ENCODE measurements at places on chromosomes 3 and 15.

- no peak for DNase-seq
Measured at GRCh38 chr15:77988347-77989295, 88.9 kb downstream of the TBC1D2B start.

DNA sequence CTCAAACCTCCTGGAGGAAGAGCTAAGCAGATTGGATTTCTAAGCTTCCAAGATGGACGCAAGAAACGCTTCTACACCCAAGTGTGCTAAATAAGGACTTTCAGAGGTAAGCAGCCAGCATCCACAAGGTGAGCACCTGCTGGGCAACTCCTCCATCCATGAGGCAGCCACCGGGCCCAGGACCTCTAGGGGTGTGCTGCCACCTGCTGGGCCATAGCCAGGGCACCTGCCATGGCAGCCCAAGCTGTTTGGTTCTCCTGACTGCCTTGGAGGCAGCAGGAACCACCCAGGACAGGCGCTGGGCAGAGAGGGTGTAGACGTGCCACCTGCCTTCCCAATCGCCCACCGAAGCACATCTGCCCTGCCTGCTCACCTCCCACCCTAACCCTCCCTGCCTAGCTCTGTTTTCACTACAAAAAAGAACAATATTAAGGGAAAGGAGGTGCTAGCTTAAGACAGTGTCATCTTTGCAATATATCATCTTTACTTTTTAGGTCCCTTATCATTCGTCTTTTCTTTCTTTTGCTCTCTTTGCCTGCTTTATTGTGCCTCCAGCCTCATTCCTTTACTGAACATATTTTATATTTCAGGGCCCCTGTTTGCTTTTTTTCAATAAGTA, 12.9 kb downstream of the C15orf62 start:
- DNase-seq, result peak; percentile 13

DNA sequence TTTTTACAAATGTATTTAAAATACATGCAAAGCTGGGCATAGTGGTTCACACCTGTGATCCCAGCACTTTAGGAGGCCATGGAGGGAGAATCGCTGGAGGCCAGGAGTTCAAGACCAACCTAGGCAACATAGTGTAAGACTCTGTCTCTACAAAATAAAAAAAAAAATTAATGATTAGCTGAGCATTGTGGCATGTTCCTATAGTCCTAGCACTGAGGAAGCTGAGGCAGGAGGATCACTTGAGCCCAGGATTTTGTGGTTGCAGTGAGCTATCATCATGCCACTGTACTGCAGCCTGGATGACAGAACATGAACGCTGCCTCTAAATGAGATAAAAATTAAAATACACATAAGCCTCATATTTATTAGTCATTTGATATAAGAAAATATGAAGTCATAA, 142.8 kb downstream of the TCF12 start:
- DNase-seq, result no peak

DNA sequence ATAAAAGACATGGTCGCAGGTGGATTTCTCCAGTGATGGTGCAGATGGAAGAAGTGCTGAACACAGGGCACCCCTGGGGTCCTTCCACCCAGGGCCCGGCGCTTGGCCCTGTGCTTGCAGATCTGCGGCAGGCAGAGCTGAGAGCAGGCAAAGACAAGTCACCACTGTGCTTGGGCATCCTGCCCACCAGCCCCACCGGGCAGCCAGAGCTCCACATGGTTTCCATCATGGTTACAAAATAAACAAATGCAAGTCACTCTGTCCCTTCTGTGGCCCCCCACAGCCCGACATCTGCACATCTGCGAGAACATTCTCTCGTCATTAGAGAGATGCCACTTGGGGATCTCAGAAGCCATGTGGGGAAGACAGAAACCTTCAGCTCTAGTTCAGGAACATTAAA, 37.6 kb upstream of the SFMBT1 start:
- DNase-seq, result no peak

DNA sequence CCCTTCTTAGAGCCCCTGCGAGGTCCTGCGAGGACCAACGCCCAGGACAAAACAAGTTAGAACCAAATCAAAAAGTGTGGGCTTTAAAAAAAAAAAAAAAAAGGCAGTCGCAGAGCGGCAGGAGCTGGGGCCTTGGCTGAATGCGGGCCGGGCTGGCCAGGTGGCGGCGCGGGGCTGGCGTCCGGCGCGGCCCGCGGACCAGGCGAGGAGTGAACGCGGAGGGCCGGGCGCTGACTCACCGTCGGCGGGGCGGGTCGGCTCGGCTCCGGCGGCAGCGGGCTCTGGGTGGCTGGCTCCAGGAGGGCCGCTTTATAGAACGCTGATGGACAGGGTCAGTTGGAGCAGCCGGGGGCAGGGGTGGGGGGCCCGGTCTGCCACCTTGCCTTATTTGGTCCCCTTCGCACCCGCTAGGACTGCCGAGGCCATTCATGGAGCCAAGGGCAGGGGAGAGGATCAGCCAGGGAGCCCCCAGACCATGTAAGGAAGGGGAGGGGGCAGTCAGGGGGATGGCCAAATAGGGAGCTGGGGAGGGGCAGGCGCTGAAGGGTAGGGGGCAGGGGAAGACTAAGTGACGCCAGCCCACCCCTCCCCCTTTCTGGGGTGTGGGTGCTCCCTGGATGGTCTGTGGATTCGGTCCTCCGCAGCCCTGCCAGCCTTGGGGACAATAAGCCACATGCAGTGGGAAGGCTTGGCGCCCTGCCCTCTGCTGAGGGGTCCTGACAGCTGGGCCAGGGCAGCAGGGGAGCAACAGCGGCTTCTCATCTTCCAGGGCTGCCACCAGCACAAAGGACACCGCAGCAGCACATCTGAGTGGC, at the start of gene ACTC1:
Gene ACTC1, minus strand, starts transcription at position 283 of the 815 bp plus-strand sequence. CDS start 741 bp downstream, outside the sequence.
- no peak for DNase-seq

GRCh38 chr3:64686446-64686908, 1.3 kb downstream of the ADAMTS9 start:
- DNase-seq, result no peak

DNA sequence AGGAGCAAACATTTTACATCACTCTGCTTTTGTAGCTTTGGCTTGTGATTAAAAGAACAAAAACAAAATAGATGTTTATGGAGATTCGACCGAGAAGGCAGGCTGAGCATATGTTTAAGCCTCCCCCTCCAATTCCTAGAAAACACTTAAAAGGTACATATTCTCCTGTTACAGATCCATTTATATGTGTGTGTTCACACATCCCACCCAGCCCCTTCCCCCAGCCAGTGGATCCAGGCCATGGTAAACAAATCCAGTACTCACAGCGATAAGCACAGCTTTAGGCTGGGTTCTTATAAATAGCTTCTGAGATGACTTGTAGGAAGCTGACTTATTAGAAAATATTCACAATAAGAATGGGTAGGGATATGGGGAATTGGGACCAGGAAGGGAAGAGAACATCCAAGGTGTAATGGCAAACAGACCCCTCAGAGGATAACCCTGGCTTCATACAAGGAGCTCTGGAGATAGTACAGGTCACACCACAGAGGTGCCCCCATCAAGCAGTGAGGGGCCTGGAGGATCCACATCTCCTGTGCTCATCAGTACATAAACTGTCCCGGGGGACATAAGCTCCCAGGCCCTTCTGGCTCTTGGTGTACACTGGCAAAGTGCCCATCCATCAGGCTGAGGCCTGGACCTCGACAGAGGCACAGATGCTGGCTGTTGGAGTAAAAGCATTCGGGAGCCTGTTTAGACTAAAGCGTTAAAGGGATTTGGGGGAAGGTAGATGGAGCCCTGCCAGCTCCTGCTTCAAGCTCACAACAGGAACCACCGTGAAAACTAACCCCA, 70.0 kb upstream of the UBE2E1 start:
- DNase-seq, result no peak

GRCh38 chr3:113079218-113079961, 88.6 kb downstream of the GTPBP8 start:
- no peak for DNase-seq

GRCh38 chr15:90414408-90415028, 26.5 kb downstream of the IQGAP1 start:
- DNase-seq, result no peak

- DNase-seq, result no peak
Measured at GRCh38 chr15:57089815-57090495, 171.5 kb downstream of the TCF12 start.

GRCh38 chr3:33795131-33795530, 3.3 kb upstream of the PDCD6IP start:
- DNase-seq, result no peak

DNA sequence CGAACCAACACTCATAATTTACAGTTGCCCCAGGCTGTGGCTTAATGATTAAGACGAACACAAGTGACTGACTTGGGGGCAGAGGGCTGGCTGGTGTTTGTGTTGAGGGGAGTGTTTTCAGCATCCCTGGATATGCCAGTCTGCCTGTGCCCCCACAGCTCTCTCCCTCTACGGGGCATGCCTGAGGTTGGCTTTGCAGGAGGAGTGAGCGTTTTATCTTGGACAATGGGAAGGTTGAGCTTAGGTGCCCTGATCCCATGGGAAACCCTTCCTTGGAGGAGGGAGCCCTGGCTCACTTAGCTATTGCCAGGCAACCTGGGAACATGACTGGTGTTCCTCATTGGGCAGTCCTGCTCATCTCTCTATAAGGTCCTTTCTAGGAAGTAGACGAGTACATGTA, 17.6 kb downstream of the FAM107A start:
- no peak for DNase-seq

DNA sequence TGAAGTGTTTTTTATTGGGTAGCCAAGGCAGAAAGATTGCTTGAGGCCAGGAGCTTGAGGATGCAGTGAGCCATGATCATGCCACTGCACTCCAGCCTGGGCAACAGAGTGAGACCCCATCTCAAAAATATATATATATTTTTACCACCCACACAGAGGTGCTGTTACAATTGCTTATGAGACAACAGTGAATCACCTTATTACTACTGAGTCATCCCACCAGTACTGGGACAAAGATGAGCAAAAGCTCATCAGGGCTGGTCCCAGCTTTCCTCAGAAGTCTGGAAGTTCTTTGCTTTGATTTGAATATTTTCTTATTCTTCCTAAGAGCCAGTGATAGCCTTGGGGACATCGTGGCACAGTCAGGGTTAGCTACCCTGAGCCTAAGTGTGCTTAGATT, 207.7 kb downstream of the SOX2 start:
- DNase-seq, result no peak

DNA sequence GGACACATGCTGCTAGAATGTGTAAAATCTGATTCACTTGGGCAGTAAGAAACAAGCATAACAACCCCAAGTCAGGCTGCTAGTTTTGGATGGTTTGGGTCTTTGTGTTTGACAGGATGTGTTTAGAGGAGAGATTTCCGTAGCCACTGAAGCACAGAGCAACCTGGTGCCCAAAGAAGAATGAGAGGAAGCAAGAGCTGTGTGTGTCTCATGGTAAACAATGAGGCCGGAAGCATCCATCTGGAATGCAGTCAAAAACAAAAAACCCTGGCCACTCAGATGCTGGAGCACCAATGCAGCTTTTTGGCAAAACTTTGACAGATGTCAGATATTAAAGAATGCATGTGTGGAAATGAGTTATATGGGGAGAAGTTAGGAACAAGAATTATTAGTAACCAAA, 39.4 kb upstream of the SNRK start:
- DNase-seq, result no peak

DNA sequence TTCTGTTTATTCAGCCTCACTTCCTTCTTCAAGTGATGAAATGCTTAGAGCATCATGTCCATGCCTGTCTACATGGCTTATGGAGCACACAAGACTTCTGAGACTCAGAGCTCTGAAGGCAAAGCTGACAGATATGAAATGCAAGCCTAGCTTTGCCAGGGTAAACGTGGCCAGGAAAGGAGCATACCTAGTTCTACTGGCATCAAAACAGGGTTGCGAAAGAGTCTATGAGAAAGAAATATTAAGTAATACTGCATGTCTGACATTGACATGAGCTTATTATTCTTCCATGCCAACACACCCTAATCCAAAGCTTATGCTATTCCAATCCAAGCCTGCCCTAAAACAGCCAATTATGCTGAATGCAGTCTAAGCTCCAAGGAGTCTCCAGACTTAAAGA, 391.5 kb downstream of the ERC2 start:
- DNase-seq, result no peak

- DNase-seq, result peak; percentile 21
Measured at GRCh38 chr3:11154036-11154952, at the start of gene HRH1. Gene HRH1, plus strand, starts transcription at chr3:11154493. Its CDS starts 104,545 bp downstream, at chr3:11259038.

DNA sequence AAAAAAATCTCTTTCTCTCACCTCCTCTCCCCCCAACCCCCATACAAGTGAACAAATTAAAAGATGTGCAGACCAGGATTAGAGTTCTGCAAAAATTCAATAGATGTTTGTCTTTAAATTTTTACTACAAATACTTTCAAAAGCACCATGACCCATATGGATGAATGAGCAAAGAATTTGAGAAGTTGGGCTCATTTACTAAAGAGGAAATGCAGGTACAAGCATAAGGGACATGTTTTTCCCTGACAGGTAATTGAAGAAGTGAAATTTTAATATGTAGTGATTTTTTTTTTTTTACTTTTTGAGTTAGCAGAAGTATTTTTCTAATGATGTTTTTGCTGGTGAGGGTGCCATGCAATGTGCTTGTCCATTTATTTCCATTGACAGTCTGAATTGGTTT, 15.3 kb downstream of the PIK3CA start:
- no peak for DNase-seq

- DNase-seq, result no peak
Measured at GRCh38 chr15:58443308-58443707, 11.5 kb downstream of the LIPC start.

DNA sequence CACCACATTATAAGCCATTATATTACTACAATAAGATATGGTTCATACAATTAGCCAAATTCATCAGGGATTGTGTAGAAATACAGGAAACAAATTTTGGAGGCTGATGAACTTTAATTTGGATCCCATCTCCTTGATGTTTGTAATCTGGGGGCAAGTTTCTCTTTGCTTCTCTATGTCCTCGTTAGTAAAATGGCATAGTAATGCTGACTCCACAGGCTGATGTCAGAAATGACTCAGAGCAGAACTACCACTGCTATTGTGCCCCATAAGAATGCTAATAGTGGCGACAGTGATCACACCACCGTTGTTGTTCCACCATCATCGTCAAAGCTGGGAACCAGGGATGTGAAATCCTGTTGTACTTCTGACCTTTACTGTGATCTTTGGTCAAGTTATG, 722.3 kb upstream of the LMCD1 start:
- DNase-seq, result no peak

- no peak for DNase-seq
Measured at GRCh38 chr3:147507638-147508286, 98.6 kb downstream of the ZIC1 start.

- DNase-seq, result peak; percentile 15
Measured at GRCh38 chr15:48641416-48641815, 4.1 kb downstream of the FBN1 start.

GRCh38 chr3:41997702-41998550, 36.0 kb upstream of the ULK4 start:
- DNase-seq, result no peak
